Activated CD4-positive, alpha-beta T cell treated with anti-CD3 and anti-CD28 coated beads, Interleukin-2, amount 50 U/mL, for 48 hours (primary cell): ENCODE measurements at places on chromosomes 7 and 10.

- no peak for DNase-seq
These were observed 29.8 kb downstream of the SEM1 start for GRCh38 chr7:96679886-96680285.

GRCh38 chr10:76287856-76288255 lies 856.4 kb downstream of the LRMDA start:
- DNase-seq = no peak

DNA sequence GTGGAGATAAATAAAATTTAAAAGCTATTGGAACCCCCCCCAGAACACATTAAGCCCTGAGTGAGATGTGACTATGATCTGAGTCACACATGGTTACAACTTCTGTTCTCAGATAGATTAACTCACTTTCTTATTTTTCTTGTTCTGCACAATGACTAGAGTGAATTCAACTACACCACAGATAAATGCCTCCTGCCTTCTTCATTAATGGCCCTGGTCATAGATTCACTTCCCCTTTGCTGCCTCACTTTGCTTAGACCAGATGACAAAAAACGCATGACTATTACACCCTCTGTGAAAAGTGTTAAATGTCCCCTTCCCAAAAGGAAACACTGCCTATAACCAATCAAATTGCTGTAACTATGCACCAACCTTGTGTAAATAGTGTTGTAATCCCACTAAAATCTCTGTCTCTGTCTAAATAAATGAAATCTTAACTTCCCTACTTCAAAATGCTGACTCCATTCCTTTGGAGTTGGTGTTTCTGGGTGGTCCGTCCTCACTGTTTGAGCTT lies 49.4 kb downstream of the AKR1D1 start:
- DNase-seq = no peak

DNA sequence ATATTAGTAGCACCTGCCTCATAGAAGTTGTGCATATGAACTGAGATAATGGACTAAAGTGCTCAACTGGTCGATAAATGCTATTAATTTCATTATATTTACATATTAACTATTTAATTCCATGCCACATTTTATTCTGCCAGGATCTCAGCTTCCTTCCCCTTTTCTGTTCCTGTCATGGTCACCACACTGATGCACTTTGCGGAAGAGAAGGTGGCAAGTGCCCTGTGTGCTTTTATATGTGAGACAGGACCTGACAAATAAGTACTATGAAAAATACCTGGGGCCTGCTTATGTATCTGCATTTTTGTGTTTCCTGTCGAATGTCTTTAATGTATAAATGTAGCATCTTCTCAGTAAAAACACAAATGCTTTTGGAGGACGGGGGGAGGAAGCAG lies 12.2 kb downstream of the ATP6V0E2 start:
- no peak for DNase-seq

DNA sequence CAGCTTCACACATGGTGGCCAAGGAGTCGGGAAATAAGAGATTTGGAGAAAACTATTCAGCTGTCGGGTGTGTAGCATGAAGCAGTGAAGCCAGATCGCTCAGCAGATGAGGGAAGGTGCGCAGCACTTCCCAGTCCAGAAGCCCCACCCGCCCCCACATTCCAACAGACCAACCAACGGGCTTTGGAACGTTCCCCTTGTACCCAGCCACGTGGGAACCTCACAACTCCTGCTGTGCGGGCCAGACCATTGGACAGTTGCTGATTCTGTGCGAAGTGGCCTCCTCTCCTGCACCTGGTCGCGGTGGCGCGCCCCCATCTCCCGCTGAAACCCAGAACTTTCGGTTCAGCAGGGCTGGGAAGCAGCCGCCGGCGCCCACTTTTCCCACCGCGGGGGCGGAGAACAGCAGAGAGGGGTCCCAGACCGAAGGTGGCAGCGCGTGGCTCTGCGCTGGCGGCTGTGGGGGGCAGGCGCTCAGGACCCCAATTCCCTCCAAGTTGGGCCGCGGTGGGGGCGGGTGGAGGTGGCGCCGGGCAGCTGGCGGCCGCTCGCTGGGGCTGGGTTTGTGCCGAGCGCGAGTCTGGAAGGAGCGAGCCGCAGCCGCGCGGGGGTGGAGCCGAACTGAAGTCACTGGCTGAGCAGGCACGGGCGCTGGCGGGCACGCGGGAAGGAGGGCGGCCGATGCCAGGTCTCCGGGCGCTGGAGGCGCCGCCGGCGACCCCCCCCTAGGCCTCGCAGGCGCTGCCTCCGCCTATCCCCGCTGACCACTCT lies 1301.5 kb upstream of the SORCS1 start:
- no peak for DNase-seq

- DNase-seq = no peak
These were observed 15.4 kb downstream of the GSDME start for GRCh38 chr7:24741679-24742505.

- no peak for DNase-seq
These were observed 349.6 kb upstream of the MKI67 start for GRCh38 chr10:128475686-128476367.

DNA sequence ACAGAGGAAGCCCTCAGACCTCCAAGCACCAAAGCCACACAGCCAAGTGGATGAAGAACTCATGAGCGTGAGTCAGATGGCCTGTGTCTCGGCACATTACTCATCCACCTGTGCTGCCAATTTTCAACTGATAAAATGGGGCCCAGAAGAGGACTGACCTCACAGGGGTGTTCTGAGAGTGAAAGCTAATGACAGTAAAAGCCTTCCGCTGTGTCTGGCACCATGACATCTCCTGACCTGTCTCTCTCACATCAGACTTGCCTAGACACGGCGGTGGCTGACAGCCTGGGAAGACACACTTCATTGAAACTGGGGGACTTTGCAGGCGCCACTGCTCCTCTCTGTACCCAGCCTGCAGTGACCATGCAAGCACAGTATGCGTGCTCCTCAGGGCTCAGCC lies 8.3 kb upstream of the SLC18A3 start:
- no peak for DNase-seq

DNA sequence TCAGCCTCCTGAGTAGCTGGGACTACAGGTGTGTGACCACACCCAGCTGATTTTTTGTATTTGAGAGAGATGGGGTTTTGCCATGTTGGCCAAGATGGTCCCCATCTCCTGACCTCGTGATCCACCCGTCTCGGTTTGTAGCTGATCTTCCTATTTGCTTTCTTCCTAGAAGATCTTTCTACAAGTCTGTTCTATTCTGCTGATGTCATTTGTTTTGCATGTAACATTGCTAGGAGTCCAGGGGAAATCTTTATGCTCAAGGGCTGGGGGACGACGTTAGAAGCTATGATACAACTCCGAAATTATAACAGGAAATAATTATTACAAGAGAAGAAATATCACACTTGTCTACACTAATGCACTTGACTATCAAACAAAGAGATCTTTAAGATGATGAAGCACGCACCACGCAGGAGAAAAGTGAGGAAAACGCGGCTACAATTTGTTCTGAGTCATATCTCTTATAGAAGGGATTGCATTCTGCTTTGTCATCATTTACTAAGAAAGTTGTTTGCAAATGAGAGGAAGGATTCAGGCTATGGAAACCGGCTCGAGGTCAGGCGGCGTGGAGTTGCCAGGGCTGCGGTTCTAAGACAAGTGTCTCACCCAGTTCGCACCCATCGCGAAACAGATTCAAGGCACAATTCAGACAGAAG lies 103.0 kb upstream of the CARD11 start:
- no peak for DNase-seq

- DNase-seq = no peak
These were observed 227.9 kb downstream of the ZMYND11 start for GRCh38 chr10:363152-363551.

DNA sequence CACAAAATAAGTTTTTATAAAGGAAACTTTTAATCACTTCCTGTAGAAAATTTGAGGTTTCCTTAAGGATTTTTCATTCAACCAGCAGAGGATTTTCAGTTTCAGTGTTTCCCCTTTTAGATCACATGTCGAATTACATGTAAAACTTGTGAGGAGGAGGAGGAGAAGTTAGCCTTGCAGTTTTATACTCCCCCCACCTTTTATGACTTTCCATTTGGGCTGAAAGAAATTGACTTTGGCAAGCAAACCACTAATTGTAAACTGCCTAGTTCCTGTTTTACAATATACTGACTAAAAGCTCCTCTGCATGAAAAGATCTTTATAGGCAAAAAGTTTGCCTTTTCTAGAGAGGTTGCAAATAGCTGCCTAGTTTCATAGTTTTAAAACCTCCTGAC lies 3.0 kb downstream of the BAMBI start:
- no peak for DNase-seq
